ENCODE measurements at places on chromosomes 3 and 15.

- peak; percentile 80 for DNase-seq
Measured at GRCh38 chr3:137946356-137946973, 63.5 kb upstream of the CLDN18 start.

DNA sequence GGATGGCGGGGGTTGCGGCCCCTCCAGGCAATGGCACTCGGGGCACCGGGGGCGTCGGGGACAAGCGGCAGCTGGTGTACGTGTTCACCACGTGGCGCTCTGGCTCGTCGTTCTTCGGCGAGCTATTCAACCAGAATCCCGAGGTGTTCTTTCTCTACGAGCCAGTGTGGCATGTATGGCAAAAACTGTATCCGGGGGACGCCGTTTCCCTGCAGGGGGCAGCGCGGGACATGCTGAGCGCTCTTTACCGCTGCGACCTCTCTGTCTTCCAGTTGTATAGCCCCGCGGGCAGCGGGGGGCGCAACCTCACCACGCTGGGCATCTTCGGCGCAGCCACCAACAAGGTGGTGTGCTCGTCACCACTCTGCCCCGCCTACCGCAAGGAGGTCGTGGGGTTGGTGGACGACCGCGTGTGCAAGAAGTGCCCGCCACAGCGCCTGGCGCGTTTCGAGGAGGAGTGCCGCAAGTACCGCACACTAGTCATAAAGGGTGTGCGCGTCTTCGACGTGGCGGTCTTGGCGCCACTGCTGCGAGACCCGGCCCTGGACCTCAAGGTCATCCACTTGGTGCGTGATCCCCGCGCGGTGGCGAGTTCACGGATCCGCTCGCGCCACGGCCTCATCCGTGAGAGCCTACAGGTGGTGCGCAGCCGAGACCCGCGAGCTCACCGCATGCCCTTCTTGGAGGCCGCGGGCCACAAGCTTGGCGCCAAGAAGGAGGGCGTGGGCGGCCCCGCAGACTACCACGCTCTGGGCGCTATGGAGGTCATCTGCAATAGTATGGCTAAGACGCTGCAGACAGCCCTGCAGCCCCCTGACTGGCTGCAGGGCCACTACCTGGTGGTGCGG lies 1.9 kb downstream of the CHST2 start:
- DNase-seq: peak; percentile 85

GRCh38 chr15:45653702-45654424 lies 19.0 kb downstream of the SQOR start:
- DNase-seq: no peak

DNA sequence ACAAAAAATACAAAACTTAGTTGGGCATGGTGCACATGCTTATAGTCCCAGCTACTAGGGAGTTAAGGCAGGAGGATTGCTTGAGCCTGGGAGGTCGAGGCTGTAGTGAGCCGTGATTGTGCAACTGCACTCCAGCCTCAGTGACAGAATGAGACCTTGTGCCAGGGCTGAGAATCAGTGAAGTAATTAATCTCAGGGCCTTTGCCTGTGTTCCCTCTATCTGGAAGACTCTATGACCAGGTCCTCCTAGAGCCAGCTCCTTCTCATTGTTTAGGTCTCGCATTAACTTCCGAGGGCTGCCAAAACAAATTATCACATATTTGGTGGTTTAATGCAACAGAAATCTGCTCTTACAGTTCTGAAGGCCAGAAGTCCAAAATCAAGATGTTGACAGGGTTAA lies 41.4 kb upstream of the FLNB start:
- DNase-seq: no peak

GRCh38 chr3:64340641-64341101 lies 115.4 kb upstream of the PRICKLE2 start:
- peak; percentile 91 for DNase-seq

GRCh38 chr3:69368129-69368741 lies 17.7 kb downstream of the FRMD4B start:
- no peak for DNase-seq

DNA sequence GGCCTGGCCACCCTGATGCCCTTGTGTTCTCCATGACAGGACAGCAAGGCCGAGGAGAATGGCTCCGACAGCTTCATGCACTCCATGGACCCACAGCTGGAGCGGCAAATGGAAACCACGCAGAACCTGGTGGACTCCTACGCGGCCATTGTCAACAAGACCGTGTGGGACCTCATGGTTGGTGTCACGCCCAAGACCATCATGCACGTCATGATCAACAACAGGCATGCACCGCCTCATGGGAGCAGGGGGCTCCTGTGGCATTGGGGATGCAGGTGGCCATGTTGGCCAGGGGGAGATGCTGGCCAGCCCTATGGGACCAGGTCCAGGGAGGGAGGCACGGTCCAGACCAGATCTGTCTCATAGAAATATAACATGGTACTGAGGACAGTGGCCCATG lies 62.9 kb downstream of the GOLGA8B start:
- no peak for DNase-seq

DNA sequence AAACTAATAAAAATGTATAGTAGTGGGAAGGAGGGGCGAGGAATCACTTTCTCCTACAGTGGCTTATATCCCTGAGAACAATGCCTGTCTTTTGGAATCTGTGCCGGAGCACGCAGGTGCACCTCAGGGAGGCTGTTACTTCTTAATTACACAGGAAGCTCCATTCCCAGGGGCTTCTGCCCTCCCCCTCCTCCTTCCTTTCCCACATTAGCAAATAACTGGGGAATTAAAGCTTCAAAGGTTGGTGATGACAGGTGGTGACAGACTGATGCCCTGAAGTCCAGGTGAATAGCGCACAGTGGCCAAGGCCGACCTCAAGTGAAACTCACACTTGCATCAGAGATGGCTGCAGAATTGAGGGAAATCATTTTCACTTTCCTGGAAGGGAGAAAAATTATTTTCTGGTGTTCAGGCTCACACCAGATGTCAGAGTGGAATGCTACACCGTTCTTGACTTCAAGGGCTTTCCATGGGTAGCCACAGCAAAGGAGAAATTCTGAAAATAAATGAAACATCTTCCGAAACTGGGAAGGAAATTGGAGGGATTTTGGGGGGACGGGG lies 3.7 kb downstream of the GRAMD2A start:
- DNase-seq: no peak

DNA sequence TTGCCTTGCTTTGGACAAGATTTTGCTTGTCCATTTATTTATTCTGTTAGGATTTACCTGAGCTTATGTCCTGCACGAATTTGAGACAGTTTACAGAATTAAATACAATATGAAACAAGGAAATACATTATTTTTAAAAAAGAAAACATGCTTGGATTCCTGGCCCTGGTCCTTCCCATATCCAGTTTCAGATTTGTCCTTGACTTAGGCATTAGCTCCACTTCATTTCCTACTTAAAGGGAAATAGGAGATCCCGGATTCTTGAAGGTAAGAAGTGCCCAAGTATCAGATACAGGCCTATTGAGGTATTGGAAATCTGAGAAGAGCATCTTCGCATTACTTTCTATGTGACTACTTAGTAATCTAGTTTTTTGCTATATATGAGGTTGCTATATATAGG lies 672.0 kb downstream of the SI start:
- DNase-seq: no peak

DNA sequence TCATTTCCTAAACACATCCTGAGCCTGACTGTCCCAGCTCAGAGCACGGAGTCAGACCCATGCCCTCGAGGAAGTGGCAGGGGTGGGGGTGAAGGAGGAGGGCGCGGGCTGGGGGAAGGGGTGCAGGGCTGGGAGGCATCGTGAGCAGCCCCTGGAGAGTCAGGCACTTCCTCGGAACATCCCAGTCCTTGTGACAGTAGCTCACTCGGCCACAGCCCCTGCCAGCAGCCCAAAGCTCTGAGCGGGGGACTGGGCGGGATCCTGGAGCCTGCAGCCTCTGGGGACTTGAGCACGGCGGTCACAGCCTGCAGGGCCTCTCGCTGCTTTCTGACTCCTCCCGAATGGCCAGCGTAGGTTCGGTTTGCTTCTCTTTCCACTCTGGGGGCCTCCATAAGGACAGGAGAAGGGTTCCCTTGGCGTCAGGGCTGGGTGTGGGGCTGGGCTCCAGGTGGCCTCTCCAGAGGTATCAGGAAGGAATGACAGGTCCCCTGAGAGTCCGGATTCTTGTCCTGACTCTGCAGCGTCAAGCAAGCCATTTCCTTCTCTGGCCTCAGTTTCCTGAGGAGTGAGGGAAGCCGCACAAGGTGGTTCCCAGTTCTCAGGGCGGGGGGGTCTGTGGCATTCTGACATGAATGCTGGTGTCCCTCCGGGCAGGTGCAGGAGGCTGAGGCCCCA lies 20.9 kb downstream of the PSTPIP1 start:
- no peak for DNase-seq

DNA sequence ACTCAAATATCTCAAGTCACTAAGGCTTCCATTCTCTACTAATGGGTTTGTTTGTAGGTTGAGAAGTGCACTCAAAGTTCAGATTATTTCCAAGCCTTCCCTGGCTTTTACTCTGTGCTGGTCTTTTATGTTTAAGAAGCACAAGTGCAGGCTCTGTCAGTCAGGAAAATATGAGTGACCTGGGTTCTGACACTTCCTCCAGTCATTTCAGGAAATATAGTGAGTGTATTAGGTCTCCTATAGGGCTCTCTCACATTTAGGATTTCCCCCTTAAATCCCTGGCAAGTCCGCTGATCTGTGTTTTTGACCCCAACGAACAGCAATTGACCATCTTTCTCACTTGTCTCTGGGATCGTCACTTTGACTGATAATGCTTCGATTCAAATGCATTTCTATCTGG lies 210.2 kb downstream of the ARPP21 start:
- DNase-seq: no peak

- DNase-seq: no peak
Measured at GRCh38 chr15:95106801-95107200, 875.4 kb downstream of the MCTP2 start.

GRCh38 chr3:30711151-30711550 lies 104.8 kb downstream of the TGFBR2 start:
- DNase-seq: no peak

All from ELR (cell line).